ENCODE measurements at places on chromosomes 6 and 20. TPM values are rescaled to one million over a fixed set of nuclear protein-coding genes. Genes with fewer than 3 reads are reported as not detected.
A peak's percentile ranks its signal among the peaks of the same experiment; 100 is the strongest.

STX7 gene
- 26.1 TPM for total RNA-seq

MCHR2 gene
- not detected for total RNA-seq

ZBTB12 gene
- 2.5 TPM for total RNA-seq

DNA sequence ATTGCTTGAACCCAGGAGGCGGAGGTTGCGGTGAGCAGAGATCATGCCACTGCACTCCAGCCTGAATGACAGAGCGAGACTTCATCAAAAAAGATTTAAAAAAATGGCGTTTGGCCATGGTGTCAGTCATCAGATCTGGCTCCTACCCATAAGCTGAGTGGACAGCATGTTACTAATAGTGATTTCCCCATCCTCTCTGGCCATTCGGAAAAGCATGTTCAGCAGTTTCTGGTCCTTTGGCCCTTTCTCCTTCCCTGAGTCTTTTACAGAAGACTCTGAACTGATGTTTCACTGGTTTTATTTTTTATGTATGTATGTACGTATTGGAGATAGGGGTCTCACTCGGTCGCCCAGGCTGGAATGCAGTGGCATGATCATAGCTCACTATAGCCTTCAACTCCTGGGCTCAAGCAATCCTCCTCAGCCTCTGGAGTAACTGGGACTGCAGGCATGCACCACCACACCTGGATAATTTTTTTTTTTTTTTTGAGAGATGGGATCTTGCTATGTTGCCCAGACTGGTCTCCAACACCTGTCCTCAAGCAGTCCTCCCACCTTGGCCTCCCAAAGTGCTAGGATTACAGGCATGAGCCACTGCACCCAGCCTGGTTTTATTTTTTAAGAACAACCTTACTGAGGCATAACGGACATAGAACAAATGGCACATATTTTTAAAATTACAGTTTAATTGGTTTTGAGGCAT lies 84.2 kb upstream of the CNKSR3 start:
- no peaks in the 10 kb centered on the region for H3K27me3 ChIP-seq
- no peaks in the 10 kb centered on the region for H3K4me1 ChIP-seq
- no peak overlapping the region for H3K4me3 ChIP-seq
- no peaks in the 10 kb centered on the region for H3K36me3 ChIP-seq
- H3K27ac ChIP-seq: no peak overlapping the region

- H3K4me3 ChIP-seq: no peak overlapping the region
- no peak overlapping the region for H3K27ac ChIP-seq
- no peaks in the 10 kb centered on the region for H3K4me1 ChIP-seq
- no peaks in the 10 kb centered on the region for H3K27me3 ChIP-seq
Measured at GRCh38 chr6:158185729-158186456, 17.7 kb downstream of the GTF2H5 start.

DNA sequence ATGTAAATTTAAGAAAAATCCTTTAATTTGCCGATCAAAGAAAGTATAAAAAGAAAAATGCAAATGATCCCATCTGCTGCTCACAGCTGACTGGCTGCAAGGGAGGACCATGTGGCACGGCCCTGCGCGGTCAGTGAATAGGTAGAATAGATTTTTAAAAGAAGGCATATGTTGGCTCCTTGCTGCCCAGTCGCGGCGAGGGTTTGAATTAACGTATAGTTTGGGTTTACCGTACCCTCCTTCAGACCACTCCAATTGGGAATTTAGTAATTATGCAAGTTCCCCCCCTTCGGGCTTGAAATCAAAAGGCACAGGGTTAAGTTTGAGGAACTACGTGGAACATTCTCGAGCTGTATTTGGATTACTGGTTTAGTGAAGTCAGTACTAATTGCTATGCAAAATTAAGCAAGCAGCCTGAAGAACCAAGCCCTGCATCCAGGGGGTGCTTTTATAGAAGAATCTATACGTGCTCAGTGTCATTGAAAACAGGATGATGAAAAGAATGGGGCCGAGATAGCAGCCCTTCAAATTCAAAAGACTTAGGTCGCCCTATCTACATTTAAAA lies 1.1 kb upstream of the BEND3 start:
- no peaks in the 10 kb centered on the region for H3K36me3 ChIP-seq
- no peaks in the 10 kb centered on the region for H3K4me1 ChIP-seq

- peak; percentile 13 for DNase-seq
- no peaks in the 10 kb centered on the region for H3K27me3 ChIP-seq
- H3K4me3 ChIP-seq: no peak within 1 kb of the TSS
- no peaks in the 10 kb centered on the region for H3K36me3 ChIP-seq
- H3K4me1 ChIP-seq: no peaks in the 10 kb centered on the region
Measured at GRCh38 chr6:52087498-52087999, at the start of gene PKHD1. TSS of gene PKHD1 (minus strand) at chr6:52087613. CDS start at chr6:52084933, 2,680 bp downstream.

DNA sequence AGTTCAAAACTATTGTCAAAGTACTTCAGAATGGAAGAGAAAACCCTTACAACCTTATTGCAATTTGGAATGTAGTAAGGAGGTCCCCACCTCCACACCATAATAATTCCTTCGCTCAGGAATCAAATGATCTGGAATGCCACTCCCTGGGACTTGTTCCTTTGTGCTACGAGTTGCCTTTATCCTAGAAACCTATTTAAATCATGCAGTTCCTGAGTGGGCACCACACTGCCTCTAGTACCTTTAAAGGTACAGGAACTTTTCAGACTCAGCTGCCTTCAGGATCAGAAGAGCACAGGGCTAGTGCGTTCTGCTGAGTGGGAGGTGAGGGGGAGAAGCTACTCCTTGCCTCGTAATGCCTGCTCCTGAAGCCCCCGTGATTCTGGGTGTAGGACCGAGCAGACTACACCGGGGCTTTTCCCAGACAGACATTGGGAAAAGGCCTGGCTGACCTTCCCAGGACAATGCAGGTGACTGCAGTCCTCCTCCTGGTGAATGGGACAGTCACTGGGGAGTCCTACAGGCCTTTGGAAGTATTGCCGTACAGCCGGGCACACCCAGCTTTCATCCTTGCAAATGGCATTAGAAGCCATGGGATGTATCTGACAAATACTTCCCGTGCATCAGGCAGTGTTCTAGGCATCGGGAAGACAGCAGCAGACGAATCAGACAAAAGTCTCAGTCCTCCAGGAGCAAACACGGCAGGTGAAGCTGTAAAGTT lies 11.8 kb upstream of the TUBB2B start:
- H3K36me3 ChIP-seq: no peaks in the 10 kb centered on the region
- no peak overlapping the region for H3K4me3 ChIP-seq
- H3K27ac ChIP-seq: no peak overlapping the region

GRCh38 chr6:22078802-22079545 lies 217.9 kb downstream of the PRL start:
- no peak overlapping the region for H3K4me3 ChIP-seq
- H3K4me1 ChIP-seq: peaks cover 5% of the 10 kb centered on the region
- H3K36me3 ChIP-seq: no peaks in the 10 kb centered on the region
- no peak overlapping the region for H3K27ac ChIP-seq

- no peaks in the 10 kb centered on the region for H3K36me3 ChIP-seq
- no peaks in the 10 kb centered on the region for H3K4me1 ChIP-seq
- no peak for DNase-seq
- no peak overlapping the region for H3K4me3 ChIP-seq
- H3K27ac ChIP-seq: no peak overlapping the region
- peaks cover 6% of the 10 kb centered on the region for H3K27me3 ChIP-seq
Measured at GRCh38 chr20:52110456-52110855, 81.1 kb downstream of the ZFP64 start.

DNA sequence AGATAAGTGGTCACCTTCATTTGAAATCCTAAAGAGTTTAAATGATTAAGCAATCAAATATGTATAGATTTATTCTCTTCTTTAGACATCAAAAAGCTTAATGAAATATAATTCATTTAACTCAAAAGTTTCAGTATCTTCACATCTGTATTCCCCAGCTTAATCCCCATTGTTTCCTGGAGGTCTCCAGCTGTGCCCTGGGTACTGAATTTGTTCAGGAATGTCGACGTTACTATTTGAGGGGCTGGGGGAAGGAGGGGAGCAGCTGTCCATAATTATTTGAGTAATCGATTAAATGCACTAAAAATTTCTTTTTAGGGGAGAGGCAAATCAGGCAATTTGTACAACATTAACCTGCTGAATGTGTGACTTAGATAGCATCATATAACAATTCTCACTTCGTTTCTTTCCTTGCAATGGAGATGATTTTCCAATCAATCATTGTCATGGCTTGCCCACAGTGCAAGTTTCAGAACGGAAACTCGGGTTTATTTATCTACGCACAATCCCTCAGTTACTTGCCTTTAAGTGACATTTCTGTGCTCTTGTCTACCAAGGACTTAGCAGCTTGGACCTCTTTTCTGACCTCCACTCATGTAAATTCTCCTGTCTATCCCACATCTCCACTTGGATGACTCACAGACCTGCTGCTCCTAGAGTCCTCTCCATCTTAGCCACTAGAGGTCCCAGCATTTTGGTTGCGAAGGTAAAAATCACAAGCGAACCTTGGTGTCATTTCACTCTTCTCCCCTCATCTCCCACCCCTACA lies 3.9 kb downstream of the DOK5 start:
- peaks cover 10% of the 10 kb centered on the region for H3K27me3 ChIP-seq
- DNase-seq: peak; percentile 11
- H3K4me1 ChIP-seq: no peaks in the 10 kb centered on the region
- H3K4me3 ChIP-seq: no peak overlapping the region
- no peak overlapping the region for H3K27ac ChIP-seq

- H3K36me3 ChIP-seq: no peaks in the 10 kb centered on the region
- H3K27ac ChIP-seq: no peak overlapping the region
- peak; percentile 54 for DNase-seq
- H3K4me3 ChIP-seq: no peak overlapping the region
Measured at GRCh38 chr20:63580796-63581461, 6.9 kb upstream of the HELZ2 start.

- H3K27me3 ChIP-seq: no peaks in the 10 kb centered on the region
- no peaks in the 10 kb centered on the region for H3K36me3 ChIP-seq
- peak; percentile 91 for DNase-seq
- H3K4me1 ChIP-seq: peaks cover 38% of the 10 kb centered on the region
Measured at GRCh38 chr6:159981403-159982245, 12.7 kb downstream of the IGF2R start.

DNA sequence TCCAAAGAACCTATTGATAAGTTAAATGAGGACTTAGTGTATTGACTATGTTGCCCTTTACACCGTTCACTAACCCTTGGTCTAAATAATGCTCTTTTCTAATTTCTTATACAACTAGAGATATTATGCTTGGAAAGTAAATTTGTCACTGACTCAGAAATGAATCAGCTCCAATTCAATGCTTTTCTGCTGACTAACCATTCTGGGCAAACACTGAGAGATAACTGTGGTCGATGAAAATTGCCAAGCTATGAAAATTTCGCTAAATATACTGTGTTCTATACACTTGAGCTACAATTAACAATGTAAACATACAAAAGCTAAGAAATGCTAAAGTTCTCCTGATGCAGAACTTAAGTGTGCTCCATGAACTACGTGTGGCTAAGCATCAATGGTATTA lies 23.1 kb upstream of the FBXO9 start:
- H3K4me1 ChIP-seq: peaks cover 19% of the 10 kb centered on the region
- DNase-seq: peak; percentile 95
- H3K36me3 ChIP-seq: peaks cover 21% of the 10 kb centered on the region
- H3K4me3 ChIP-seq: no peak overlapping the region

DNA sequence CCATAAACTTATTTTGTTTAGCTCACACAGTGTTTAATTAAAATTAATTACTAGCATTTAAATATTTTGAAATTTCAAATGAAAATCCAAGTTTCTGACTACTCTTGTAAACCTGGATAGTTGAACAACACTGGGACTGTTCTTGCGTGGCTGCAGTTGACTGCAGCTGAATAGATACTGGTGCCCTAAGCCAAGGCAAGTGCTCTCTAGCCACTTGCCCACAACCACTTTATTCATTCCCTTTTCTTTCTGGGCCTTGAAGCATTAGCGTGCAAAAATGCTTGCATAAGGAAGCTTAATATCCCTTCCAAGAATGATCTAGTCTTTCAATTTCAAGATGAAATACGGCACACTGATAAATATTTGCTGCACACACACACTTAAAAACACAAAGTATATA lies 676.0 kb upstream of the MARCKS start:
- no peak for DNase-seq
- no peaks in the 10 kb centered on the region for H3K36me3 ChIP-seq
- H3K4me3 ChIP-seq: no peak overlapping the region

GRCh38 chr6:47195011-47195650 lies 114.6 kb downstream of the TNFRSF21 start:
- DNase-seq: peak; percentile 39
- H3K4me1 ChIP-seq: peaks cover 2% of the 10 kb centered on the region
- H3K36me3 ChIP-seq: no peaks in the 10 kb centered on the region
- no peak overlapping the region for H3K4me3 ChIP-seq
- peak overlapping the region; percentile 3 for H3K27ac ChIP-seq

- no peaks in the 10 kb centered on the region for H3K36me3 ChIP-seq
- H3K4me1 ChIP-seq: peaks cover 14% of the 10 kb centered on the region
- no peak overlapping the region for H3K27ac ChIP-seq
- H3K27me3 ChIP-seq: no peaks in the 10 kb centered on the region
Measured at GRCh38 chr6:8110117-8110721, 7.9 kb upstream of the EEF1E1 start.

DNA sequence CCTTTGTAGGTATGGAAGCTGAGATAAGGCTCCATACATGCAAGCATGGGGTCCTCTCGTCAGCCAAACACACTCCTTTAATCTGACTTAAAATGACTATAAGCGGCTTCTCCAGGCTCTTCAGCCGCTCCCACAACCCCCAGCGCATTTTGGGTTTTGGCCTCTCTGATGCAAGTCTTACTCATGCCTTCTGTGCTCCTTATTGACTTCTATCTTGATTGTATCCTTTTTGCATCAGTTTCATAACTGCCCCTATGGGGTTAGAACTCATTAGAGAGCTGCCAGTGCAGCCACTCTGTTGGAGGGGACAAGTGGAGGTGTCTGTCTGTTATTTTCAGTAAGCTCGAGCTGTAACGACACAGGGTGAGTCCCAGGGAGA lies 70.1 kb upstream of the TAB2 start:
- peaks cover 3% of the 10 kb centered on the region for H3K4me1 ChIP-seq
- H3K4me3 ChIP-seq: no peak overlapping the region
- no peak for DNase-seq
- H3K27me3 ChIP-seq: peaks cover 6% of the 10 kb centered on the region
- H3K27ac ChIP-seq: no peak overlapping the region

DNA sequence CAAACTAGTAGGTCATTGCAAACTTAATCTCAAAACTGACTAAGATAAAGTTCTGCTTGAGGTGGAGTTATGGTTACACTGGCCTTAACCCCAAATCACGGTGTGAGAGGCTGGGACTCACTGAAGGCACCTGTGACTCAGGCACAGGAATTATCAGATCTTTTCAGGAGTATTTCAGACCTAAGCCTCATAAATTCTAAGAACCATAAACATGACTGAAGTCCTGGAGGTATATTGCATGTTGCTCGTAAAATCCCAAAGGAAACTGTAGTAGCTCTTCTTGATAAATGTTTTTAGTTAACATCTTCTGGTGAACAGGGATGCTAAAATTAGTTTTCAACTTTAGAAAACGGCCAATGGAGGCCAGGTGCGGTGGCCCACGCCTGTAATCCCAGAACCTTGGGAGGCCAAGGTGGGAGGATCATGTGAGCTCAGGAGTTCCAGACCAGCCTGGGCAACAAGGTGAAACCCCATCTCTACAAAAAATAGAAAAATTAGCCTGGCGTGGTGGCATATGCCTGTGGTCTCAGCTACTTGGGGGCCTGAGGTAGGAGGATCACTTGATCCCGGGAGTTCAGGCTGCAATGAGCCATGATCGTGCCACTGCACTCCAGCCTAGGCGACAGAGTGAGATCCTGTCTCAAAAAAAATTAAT lies 36.5 kb downstream of the DZANK1 start:
- H3K4me3 ChIP-seq: no peak overlapping the region
- DNase-seq: no peak
- no peak overlapping the region for H3K27ac ChIP-seq
- H3K36me3 ChIP-seq: no peaks in the 10 kb centered on the region
